Anterior cingulate cortex (tissue), 58 donors: ENCODE measurements at places on chromosomes 1 and 21.

GRCh38 chr1:62561306-62561705 lies 36.0 kb upstream of the ANGPTL3 start:
- DNase-seq, result no peak

GRCh38 chr21:25732091-25732760 lies 2.5 kb downstream of the ATP5PF start:
- no peak for DNase-seq

DNA sequence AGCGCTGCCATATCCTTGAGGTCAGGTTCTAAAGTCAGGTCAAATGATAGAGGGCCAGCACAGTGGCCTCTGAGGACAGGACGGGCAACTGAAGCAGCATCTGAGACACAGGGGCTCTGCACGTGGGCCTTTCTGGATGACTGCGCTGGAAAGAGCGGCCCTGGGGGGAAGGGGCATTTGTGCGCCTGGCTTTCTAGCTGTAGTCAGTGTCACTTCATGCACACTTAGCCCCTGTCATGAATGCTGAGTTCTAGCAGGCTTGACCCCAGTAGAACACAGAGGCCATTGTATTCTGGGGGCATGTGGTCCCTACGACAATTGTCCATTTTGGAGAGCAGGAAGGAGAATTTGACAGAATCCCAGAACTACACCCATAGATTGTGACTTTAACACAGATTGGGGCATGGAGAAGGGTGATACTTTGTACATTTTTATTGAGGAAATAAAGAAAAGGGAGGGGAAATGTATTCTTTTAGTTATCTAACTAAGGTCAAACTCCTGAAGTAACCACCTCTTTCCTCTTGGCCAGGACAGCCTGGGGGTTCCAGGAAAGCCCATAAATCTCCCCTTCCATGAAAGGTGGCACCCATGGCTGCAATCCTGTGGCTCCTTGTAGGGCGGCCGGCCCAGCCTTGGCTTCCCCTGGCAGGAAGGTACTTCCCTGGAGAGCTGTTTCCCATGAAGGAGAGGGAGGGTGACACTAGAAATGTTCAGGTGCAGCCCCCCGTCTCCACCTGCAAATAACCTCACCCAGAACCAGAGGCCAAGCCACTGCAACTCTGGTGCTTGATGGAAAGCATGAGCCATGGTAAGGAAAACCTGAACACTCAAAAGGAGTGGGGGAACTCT lies 34.4 kb downstream of the NTPCR start:
- peak; percentile 18 for DNase-seq

GRCh38 chr21:41961753-41962152 lies 7.9 kb upstream of the C2CD2 start:
- DNase-seq, result no peak

DNA sequence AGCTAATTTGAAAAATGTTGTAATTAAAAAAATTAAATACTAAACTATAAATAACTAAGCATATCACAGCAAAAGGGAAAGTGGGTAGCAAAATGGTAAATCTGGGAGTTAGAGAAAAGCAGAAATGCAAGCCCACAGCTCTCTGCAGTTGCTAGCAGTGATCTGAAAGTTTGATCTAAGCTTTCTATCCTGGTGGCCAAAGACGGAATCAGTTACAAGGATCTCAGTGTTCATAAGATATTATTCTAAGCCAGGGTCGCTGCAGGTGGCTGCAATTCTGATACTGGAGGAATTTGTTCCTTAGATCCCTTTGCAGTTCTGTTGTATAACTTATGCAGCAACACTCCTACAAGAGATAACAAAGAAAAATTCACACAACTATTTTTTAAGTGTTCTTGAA lies 363.7 kb downstream of the SETD4 start:
- no peak for DNase-seq

DNA sequence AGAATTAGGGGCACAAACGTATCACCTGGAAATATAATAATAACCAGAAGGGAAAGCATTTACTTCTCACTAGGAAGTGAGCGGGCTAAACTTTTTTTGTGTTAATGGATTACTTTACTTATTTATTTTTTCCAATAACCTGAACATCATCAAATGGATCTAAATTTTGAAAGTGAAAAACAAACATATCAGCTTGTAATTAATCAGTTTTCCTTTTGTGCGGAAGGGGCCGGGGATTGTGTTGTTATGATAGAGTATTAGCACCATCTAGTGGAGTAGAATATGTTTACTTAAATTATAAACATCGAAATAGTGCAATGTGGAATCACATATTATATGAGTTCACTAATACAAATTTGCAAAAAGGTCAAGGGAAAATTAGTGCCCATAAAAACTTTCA lies 9.0 kb downstream of the CFH start:
- no peak for DNase-seq

DNA sequence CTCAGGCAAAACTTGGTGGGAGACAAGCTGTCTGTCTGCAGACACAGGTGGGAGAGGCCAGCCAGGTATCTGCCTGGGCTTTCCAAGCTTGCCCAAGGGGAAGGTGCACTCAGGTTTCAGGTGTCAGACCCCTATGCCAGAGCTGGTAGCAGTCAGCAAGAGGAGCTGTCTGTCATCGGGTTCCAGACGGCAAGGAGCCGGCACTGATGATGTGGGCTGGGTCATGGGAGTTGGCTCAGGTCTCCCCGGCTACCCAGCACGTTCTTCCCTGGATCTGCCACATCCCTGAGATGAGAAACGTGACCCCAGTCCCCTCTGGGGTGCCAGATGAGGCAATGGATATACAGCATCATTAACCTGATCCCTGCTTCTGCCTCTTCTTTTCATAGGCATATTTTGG lies 23.0 kb downstream of the TMCC2 start:
- no peak for DNase-seq

- no peak for DNase-seq
Observed at GRCh38 chr1:247322849-247323586, 8.6 kb downstream of the ZNF496 start.

GRCh38 chr1:168823988-168824387 lies 95.0 kb upstream of the DPT start:
- DNase-seq, result no peak

DNA sequence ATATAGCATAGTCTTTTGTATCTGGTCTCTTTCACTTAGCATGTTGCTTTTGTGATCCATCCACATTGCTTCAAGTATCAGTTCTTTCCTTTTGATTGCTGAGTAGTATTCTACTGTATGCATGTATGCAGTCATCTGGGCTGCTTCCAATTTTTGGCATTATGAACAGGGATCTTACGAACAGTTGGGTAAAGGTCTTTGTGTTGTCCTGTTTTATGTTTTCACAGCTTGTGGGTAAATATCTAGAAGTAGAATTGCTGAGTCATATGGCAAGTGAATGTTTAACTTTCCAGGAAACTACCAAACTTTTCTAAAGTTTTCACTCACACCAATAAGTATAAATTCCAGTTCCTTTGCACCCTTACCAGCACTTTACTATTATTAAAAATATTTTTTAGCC lies 60.9 kb downstream of the LHX4 start:
- no peak for DNase-seq

- peak; percentile 33 for DNase-seq
Observed at GRCh38 chr21:16419188-16419921, 689.6 kb downstream of the USP25 start.

DNA sequence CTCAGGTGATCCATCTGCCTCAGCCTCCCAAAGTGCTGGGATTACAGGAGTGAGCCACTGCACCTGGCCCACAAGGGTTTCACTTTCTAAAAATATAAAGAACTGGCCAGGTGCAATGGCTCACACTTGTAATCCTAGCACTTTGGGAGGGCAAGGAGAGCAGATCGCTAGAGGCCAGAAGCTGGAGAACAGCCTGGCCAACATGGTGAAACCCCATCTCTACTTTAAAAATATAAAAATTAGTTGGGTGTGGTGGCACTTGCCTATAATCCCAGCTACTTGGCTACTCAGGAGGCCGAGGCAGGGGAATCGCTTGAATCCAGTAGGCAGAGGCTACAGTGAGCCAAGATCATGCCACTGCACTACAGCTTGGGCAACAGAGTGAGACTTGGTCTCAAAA lies 25.7 kb downstream of the MRPL39 start:
- no peak for DNase-seq

- DNase-seq, result peak; percentile 27
Observed at GRCh38 chr1:111961773-111962565, 27.5 kb downstream of the KCND3 start.

- DNase-seq, result no peak
Observed at GRCh38 chr1:40302475-40302874, 14.6 kb downstream of the COL9A2 start.

GRCh38 chr1:33219886-33220661 lies 36.2 kb upstream of the ZNF362 start:
- DNase-seq, result no peak

- no peak for DNase-seq
Observed at GRCh38 chr1:110390096-110390495, 730 bp downstream of the SLC16A4 start.

DNA sequence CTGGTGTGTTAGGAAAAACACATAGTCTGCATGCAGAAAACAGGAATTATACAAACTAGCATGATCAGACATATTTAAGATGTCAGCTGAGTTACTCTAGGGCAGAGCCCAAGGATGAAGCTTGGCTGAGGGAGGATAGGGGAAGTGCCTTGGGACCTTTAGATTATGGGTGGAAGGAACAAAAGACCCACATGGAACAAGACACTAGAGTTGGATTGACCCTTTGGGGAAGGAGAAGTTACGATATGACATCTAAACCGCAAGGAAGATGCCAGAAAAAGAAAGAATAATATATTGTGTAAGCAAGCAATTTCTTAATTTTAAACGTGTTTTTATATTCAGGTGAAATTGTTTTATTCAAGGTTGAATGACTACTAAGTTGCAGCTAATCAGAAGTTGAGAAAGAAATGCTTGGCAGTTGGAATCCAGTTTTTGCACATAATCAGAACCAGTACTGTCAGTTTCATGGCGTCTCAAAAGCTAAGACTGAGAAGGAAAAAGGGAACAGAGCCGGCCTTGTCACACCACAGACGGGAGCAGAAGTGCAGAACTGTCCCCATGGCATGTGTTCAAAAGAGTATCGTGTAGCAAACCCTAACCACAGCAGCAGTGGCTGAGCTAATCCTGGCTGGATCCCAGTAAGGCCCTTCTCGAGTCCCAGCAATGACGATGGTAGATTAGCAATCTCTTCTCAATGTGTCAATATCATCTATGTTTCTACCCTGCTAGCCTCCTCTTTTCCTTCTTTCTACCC lies 31.2 kb upstream of the IFNAR2 start:
- DNase-seq, result no peak

- no peak for DNase-seq
Observed at GRCh38 chr1:241849345-241849695, 1.3 kb downstream of the EXO1 start.

GRCh38 chr1:160789702-160790611 lies 6.0 kb upstream of the LY9 start:
- DNase-seq, result no peak

- DNase-seq, result no peak
Observed at GRCh38 chr1:42793824-42794223, 9.0 kb downstream of the TMEM269 start.

DNA sequence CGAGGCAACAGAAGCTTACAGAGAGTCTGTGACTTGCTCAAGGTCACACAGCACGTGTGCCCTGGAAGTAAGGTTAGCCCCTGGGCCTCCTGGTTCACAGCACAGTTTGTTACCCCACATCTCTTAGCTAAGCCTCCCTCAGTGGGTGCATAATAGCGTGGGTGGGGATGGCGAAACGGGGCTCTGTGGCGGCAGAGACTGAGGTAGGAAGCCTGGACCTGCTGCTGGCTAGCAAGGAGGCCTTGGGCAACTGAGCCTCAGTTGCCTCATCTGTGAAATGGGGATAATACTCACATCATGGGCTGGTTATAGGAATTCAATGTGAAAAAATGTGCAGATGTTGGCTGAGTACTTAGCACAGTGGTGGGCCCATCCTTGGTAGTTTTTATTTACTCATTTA lies 596 bp downstream of the PADI4 start:
- DNase-seq, result no peak

GRCh38 chr1:15244813-15245212 lies 2.2 kb upstream of the FHAD1 start:
- no peak for DNase-seq

GRCh38 chr1:23558140-23558871 lies 995 bp downstream of the ID3 start:
- DNase-seq, result no peak

DNA sequence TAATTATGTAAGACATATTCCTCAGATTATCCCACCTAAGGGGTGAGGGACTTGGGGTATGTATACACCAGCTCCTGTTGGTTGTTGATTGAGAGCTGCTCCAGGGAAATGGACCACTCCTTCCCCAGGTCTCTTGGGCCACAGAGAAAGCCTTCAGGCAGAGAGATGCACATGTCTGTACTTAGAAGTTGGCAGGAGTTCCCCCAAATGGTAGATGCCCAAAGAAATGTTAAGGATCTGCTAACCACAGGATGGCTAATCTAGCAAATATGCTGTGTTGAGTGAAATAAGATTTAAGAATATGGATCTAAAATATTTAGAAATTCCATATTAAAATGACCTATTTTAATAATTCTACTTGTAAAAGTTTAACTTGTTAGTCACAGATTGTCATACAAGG lies 100.8 kb upstream of the DNAH14 start:
- DNase-seq, result no peak

GRCh38 chr1:4330805-4331766 lies 323.3 kb upstream of the AJAP1 start:
- DNase-seq, result no peak

DNA sequence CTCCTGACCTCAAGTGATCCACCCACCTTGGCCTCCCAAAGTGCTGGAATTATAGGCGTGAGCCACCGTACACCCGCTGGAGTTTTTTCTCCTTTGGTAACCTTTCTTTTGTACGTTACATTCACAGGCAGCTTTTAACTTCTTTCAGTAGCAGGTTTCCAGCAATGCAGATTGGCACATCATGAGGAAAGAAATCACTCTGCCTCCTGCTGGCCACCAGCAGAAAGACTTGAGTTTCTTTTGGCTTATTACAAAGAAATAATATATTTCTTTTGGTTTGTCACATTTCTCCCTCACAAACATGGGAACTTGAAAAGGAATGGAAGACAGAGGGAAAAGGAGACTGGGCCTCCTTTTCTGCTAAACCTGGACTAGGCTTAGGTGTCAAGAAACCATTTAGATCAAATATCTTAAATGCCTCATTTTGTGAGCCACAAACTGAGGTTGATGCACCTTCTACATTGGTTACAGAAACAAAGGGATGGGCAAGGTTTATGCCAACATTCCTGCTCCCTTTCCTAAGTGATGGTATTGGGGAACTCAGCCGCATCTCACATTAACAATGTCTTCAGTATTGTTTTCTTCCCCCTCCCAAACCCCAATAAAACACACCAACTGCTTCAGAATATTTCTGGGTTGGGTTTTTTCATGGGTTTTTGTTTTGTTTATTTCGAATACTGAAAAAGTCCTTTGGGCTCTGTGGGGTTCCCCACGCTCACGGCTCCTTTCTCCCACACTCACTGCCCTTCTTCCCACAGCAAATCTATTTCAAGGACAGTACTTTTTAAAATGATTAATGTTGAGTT lies 7.7 kb downstream of the ENSA start:
- no peak for DNase-seq

DNA sequence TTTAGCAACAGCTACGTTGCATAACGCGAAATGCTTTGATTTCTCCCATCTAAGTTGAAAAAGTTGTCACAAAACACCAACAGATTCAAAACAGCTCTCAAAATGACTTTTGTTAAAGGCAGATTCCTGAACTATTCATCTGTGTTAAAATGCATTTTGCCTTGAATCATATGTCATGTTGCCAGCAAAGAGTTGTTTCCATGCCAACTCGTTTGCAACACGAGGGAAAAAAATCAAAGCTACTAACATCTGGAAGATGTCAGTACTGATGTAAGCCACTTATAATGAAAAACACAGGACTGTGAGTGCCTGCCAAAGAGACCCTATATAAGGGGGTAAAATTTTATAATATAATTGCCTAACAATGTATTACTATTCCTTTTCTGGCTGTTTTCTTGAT lies 182.7 kb upstream of the PTBP2 start:
- no peak for DNase-seq
